ENCODE measurements at places on chromosomes 12 and 14.

DNA sequence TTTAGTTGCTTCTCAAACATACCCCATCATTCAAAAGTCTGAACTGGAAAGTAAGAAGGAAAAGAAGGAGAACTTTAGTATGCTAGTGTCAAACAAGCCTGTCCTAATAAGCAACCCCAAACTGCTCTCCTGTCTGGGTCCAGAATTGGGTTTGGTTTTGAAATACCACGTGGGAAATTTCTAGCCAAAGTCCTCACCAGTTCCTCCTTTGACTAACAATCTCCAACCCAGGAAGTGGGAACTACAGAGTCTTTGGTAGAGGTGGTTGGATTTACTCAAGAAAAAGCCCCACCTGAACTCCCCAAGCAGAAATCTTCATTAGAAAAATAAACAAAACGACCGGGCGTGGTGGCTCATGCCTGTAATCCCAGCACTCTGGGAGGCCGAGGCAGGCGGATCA, 17.4 kb upstream of the EIF4B start:
- DNase-seq = no peak

DNA sequence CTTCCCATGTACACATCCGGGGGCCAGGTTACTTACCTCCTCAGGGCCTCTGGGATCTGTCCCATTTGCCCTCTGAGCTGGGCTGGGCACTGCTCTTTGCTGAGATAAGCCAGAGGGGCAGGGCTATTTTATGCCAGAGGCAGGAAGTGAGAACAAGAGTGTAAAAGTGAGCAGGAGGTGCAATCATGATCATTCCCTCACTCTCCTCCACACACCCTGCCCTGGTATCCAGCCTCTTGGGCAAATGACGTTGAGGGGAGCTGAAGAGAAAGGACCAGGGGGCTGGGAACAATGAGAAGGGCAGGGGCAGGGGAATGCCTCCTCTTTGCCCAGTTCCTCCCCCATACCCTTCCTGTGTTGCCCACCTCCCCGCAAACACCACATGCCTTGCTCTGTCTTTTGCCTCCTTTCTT, 4.2 kb downstream of the LPAR5 start:
- no peak for DNase-seq

- no peak for DNase-seq
These were observed 1.6 kb upstream of the EML1 start for GRCh38 chr14:99791476-99792209.

DNA sequence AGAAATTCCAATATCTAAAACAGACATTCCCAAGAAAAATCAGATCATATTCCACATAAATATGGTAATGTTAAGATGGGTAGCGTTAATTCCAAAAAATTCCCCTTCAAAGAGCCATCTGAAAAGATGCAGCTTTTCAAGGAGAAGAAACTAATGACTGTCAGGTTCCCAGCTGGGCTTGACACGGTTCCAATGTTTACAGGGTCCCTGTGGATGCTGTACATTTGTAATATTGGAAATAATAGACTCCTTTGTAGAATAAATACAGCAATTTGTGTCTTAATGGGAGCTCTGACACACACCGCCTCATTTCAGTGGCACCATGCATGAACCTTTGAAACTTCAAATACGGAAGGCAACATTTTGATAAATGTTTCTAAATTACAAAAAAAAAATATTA, 140.6 kb downstream of the ITPR2 start:
- DNase-seq = no peak

- no peak for DNase-seq
These were observed 883 bp upstream of the TBC1D15 start for GRCh38 chr12:71838676-71839075.

- no peak for DNase-seq
These were observed 19.5 kb downstream of the PRICKLE1 start for GRCh38 chr12:42570076-42570475.

GRCh38 chr14:94850309-94851211, 80.6 kb upstream of the GSC start:
- DNase-seq = no peak

- no peak for DNase-seq
These were observed 56.8 kb downstream of the SSH1 start for GRCh38 chr12:108800591-108800990.

GRCh38 chr12:70719672-70720420, 82.6 kb upstream of the PTPRB start:
- DNase-seq = peak; percentile 8

DNA sequence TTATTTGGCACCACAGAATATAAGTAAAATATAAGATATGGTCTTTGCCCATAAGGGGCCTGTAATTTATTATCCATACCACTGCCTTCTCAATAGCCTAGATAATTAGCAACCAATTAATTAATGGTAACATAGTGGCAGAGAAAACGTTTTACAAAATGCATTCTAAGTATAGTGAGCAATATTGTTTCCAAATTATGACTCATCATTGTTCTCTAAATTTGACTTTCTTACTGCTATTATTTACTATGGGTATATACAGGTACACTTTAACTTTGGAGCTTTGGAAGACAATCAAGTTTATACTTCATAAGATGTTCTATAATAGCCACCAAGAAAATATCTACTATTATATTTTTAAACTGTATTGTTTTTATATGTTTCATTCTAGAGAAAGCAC, 26.7 kb downstream of the DCP1B start:
- no peak for DNase-seq

GRCh38 chr12:114684098-114684869, at the start of gene TBX3:
Gene TBX3 (minus strand): TSS chr12:114684175. CDS start chr12:114683200, 975 bp downstream.
- peak; percentile 99 for DNase-seq

DNA sequence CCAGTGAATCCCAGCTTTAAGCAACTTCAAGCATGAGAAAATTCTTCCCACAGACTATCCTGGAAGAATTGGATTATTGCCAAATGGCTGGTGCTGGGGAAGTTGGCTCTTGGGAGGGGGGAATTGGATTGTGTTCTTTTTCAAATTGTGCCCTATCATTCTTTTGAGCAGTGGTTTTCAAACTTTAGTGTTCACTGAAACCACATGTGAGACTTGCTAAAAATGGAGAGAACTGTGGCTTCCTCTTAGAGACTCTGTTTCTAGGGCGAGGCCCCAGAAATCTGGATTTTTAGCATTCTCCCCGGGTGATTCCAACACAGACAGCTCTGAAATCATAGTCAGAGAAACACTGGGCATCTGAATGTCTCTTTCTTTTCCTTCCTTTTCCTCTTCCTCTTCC, 14.3 kb upstream of the OTUB2 start:
- DNase-seq = peak; percentile 29

- DNase-seq = peak; percentile 98
These were observed 150.8 kb downstream of the PRKCH start for GRCh38 chr14:61472011-61472672.

GRCh38 chr12:95202691-95203486, 14.4 kb downstream of the FGD6 start:
- no peak for DNase-seq

DNA sequence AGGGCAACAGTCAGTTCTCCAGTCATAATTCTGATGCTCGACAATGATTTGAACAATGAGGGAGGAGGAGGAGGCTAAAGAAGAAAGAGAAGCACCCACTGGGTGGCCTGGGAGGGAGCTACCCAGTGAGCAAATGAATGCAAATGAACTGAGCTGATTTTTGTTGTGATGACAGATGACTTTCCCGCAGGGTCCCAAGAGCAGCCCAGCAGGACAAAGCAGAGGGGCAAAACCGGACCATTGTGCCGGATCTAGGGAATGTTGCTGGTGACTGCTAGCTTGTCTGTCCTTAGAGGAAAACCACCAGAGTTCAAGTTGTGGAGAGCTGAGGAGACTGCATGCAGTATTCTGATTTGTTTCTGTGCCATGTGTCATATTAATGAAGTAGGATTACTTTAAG, 162.8 kb downstream of the MON2 start:
- no peak for DNase-seq

- no peak for DNase-seq
These were observed 693 bp downstream of the MAP3K9 start for GRCh38 chr14:70808416-70809224.

- no peak for DNase-seq
These were observed 15.9 kb downstream of the INTS13 start for GRCh38 chr12:26921886-26922285.

- no peak for DNase-seq
These were observed 420.6 kb downstream of the LRFN5 start for GRCh38 chr14:42027271-42027670.

DNA sequence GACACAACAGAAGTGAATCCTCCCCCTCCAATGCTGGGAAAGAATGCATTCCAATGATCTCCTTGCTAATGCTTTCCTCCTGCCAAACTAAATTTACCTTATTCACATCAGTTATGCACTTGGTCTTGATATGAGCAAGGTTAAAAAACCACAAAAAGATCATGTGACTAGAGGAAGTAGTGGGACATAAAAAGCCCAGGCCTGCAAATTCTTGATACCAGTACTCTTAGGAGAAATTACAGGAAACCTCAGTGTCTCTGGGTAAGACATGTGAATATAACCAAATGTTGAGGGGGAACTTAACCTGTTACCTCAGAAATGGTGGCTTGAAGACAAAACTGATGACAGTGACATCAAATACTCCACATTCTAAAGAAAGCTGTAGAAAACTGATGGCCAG, 427.1 kb downstream of the RPS29 start:
- no peak for DNase-seq

- DNase-seq = no peak
These were observed 96.9 kb downstream of the AKAP6 start for GRCh38 chr14:32426028-32426427.

DNA sequence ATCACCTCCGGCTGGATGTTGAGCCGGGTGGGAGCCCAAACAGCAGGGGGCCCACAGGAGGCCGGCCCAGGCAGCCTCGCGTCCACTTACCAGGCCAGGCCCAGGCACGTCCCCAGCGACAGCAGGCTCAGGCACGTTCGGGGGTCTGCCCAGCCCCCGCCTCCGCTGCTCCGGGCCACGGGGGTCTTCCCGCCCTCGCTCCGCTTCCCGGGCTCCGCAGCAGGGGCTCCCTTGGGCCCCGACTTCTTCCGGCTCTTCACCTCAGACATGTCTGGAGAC, 216 bp downstream of the IKBIP start:
- no peak for DNase-seq

DNA sequence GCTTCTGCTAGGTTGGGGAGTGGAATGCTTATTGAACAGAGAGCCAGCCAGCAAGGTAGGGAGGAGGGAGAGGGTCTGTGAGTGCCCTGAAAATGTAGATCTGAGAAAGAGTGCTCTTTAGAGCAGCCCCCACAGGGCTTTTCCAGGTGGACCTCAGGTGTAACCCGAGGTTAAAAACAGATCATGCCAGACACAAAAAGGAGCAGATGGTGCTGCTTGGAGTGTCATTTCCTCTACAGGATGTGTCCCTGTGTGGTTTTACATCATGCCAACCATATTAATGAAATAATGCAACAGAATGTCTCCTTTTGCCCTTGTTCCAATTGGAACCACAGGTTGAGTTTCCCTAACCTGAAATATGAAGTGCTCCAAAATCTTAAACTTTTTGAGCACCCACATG, 6.4 kb downstream of the SUSD6 start:
- DNase-seq = no peak
